ENCODE measurements at places on chromosomes 2 and 18.

GRCh38 chr2:108993095-108993937, 4.3 kb upstream of the EDAR start:
- peak; percentile 77 for DNase-seq

DNA sequence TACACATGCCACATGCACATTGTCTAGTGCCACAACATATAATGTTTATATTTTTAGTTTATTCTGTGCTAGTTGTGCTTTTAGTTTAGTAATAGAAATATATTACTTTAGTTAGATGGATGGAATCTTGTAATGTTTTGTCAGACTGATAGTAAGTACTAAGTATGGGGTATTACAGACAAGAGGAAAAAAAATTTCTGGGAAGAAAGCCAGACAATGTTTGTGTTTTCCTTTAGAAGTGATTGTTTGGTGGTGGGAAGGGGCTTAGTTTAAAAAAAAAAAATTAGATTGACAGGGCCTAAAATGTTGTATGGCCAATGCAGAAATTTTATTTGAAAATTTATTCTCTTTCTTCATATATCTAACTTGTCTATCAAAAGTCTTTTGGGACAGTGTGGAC, 37.8 kb downstream of the ACVR2A start:
- no peak for DNase-seq

DNA sequence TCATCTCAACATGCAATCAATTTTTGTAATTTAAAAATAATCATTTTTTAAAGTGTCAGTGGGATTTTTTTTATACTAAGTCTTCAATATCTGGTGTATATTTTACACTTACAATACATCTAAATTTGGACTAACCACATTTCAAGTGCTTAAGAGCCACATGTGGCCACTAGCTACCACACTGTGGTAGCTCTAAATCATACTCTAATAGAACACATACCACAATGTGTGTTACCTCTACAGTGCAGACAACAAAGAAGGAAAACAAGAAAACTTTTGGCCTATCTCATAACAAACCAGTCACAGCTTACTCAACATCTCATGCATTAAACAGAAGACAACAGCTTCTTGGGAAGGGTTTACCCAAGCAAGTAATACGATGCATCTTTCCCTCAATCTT, 24.5 kb downstream of the PIAS2 start:
- no peak for DNase-seq

GRCh38 chr2:153354377-153354776, 124.2 kb downstream of the RPRM start:
- no peak for DNase-seq

GRCh38 chr2:148590612-148591011, 53.9 kb upstream of the EPC2 start:
- no peak for DNase-seq

GRCh38 chr2:151862700-151863099, 34.5 kb upstream of the ARL5A start:
- DNase-seq: no peak

- no peak for DNase-seq
Observed at GRCh38 chr18:55439056-55439455, 148.9 kb downstream of the TCF4 start.

DNA sequence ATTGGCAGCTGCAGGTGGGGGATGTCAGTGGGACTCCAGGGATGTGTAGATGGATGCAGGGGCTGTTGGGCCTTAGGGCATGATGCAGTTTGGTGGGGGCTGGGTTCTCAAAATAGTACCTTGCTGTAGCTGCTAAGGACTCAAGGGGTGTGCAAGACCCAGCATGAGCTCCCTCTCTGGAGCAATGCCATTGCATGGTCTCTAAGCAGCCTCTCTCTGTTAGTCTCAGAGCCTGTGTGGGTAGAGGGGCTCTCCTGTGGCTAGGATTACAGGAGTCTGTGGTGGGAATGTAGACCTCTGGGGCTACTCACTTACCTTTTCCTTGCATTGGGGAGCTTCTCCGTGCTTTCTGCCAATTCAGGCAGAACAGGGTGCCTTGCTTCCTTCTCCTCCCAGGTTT, 228.9 kb downstream of the LPIN1 start:
- DNase-seq: no peak

GRCh38 chr18:9947248-9947647, 33.4 kb downstream of the VAPA start:
- DNase-seq: no peak

GRCh38 chr2:236171680-236172254, 3.6 kb upstream of the GBX2 start:
- DNase-seq: no peak

GRCh38 chr2:156294945-156295580, 37.5 kb downstream of the NR4A2 start:
- DNase-seq: no peak

GRCh38 chr2:238684362-238685326, 163.2 kb upstream of the TWIST2 start:
- no peak for DNase-seq

GRCh38 chr2:209209943-209210342, 213.9 kb upstream of the MAP2 start:
- DNase-seq: no peak

DNA sequence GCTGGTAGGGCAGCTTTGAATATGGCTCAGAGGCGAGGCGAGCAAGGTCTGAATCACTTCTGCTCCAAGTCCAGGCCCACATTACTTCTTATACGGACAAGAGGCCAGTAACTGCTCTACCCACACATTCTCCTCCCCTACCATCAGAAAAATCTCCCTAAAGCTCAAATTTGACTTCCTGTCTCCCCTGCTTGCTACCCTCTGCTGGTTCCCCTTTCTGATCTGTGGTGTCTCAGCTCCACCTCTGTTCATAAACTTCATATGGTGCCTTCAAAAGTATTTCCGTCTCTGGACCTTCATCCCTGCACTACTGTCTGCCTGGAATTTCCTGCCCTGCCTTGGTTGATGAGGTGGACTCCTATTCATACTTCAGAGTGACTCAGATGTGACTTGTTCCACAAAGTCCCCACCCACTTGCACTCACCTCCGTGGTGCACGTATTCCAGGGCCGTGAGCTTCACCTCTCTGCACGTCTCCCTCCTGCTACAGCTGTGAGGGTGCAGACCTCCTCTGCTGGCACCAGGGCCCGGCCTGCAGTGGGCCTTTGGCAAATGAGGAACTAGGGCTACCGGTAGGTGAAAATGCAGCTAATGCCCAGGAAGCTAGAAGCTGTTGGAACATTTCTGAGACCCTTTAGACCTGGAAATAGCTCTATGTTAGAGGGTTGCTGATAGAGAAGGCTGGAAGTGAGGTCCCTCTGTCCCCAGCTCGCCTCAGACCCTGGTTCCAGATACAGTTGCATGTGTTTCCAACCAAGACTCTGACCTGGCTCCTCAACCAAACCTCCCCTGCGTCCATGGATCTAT, 24.6 kb upstream of the KCMF1 start:
- peak; percentile 76 for DNase-seq

DNA sequence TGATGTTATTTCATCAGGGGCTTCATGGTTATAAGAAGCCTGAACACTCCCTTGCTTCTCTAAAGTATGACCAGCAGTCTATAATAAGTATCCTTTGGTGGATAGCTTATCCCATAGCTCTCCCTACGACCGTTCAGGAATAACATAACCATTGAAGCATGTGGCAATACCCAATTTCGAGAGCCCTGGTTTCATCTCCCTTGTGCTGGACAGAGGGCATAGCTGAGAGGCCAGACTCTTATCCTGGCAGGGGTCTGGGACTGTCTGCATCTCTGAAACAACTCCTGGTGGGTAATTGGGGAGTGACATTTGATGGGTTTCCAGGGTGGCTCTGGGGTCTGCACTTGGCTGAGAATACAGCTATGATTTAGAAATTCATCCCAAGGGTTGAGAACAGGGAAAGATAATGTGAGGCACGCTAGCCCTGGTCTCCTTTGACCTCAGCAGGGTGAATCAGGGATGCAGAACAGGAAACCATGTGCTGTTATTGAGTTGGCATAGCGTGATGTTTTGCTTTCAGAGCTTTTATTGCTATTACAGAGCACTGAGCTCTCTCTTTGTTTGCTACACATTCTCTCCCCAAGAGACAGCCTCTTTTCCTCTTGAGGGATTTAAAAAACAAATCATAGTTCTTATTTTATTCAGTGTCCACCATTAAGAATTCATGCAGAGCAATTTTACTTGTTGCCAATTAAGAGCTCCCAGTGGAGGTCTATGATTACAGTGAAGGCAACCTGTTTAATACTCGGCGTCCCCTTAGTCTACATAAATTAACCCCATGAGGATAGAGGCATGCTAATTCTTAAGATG, 274.5 kb downstream of the NCKAP5 start:
- DNase-seq: no peak

DNA sequence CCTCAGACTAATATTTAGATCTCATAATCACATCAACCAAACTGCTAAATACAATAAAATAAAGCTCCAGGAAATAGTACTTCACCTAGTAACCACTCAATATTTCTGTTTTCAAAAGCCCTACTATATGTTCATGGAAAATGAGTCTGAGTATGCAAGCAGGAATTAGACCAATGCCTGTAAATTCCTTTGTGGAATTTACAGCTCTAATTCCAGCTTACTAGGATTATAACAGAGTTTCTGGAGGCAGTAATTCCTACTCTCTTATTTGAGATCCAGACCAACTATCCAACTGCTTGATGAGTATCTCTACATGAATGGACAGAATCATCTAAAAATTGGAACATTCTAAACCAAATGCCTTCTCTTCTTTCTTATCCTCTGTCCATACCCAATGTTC, 11.6 kb downstream of the CDKL4 start:
- DNase-seq: no peak

GRCh38 chr2:127638361-127639110, 7.4 kb upstream of the GPR17 start:
- DNase-seq: peak; percentile 36

DNA sequence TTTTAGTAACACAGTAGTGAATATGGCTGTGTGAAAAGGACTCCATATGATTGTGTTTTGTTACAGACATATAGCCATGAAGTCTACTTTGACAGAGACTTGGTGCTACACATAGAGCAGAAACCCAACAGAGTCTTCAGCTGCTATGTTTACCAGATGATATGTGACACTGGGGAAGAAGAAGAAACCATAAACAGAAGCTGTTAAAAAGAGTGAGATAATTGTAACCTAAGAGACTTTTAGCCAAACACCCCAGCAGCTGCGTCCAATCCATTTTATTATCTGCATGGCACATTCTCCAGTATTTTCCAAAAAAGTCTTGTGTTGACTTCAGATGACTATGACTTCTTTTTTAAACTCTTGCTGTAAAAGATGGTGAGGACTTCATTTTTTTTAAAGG, 41.4 kb upstream of the CYBRD1 start:
- no peak for DNase-seq

GRCh38 chr2:135914485-135914884, 38.2 kb upstream of the MCM6 start:
- DNase-seq: no peak

DNA sequence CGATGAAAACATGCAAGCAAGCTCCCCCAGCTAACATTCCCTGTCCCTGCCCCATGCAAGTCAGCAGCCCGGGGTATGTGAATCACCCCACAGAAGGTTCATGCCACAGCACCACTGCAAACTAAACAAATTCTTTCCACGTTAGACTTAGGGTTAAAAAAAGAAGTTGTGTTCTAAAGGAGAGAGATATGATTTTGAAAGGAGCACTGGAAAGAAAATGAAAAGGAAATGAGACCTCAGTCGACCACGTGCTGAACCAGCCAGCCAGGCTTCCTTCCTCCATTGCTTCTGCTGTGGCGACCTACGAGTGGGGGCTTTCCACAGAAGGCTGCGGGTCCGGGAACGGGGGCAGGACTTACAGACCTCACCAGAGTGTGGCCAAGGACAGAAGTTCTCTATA, 52.0 kb downstream of the ARL4C start:
- peak; percentile 19 for DNase-seq

GRCh38 chr2:119617455-119617854, 61.5 kb upstream of the TMEM177 start:
- no peak for DNase-seq

GRCh38 chr18:45357686-45358470, 257.4 kb upstream of the SLC14A2 start:
- no peak for DNase-seq

DNA sequence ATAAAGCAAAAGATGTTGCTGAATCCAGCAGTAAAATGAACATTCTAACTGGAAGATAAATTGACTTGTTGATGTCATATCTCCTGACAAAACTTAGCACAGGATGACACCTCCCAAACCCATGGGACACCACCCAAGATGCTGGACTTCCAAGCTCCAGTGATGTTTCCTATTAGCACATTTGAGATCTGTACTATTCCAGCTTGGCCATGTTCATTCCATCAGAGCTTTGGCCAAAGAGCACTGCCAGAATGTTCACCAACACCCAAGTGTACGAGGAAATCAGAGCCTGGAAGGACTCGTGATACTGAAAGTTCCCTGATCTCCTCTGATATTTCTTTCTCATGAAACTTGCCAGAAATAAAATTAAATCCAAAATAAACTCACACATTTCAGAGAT, 44.7 kb downstream of the PID1 start:
- no peak for DNase-seq

- no peak for DNase-seq
Observed at GRCh38 chr2:179344970-179345369, 80.3 kb upstream of the SESTD1 start.

GRCh38 chr18:10215446-10215845, 239.0 kb upstream of the APCDD1 start:
- DNase-seq: no peak

DNA sequence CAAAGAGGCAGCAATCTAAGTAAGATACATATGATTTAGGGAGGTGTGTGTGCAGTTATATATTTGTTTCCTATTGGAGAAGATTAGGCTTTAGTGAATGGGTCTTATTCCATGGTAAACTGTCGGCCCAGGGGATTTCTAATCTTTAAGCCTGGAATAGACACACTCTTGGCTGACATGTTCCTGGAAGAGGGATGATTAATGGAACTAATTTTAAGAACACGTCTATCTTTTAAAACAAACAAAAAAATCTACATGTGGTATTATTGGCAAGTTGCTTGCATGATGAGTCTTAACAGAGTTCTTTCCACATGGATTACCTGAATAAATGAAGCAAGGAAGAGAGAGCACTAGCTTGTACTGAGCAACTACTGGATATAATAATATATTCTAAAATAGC, 114.2 kb upstream of the NT5C1B start:
- no peak for DNase-seq

DNA sequence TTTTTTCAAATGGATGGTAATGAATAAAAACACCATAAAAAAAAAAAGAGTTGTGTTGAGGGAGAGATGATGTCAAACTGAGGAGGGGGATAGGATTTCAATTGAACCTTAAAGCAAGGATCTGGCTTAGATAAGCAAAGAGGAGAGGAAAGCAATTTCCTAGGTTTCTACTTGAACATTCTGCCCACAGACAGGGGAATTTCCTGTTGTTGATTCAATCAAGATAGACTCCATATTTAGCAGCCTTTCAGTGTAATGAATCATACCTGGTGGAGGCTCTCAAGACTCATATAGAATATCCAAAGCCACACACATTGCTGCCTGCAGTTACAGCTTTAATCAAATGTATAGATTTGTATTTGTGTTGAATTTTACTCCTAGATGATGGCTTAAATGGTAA, 294.4 kb upstream of the PIK3C3 start:
- DNase-seq: no peak

GRCh38 chr2:44459739-44460138, 98.0 kb downstream of the CAMKMT start:
- no peak for DNase-seq

- DNase-seq: no peak
Observed at GRCh38 chr2:68746408-68746807, 11.8 kb downstream of the ARHGAP25 start.

Data from large intestine (tissue), 12 donors.